ENCODE measurements at places on chromosomes 7 and 10. TPM values are rescaled to one million over a fixed set of nuclear protein-coding genes. Genes with fewer than 3 reads are reported as not detected.

Gene OR2A42
- total RNA-seq, result 0.06 TPM

Gene C10orf88
- total RNA-seq, result 9.9 TPM

Gene CXCL12
- total RNA-seq, result 198 TPM

Gene UNCX
- total RNA-seq, result 7.5 TPM

Gene SFTPA1
- 0.88 TPM for total RNA-seq

Data from metanephros (tissue), 2 donors.